CD4-positive, alpha-beta memory T cell (primary cell): ENCODE measurements at places on chromosomes 12 and 14. TPM values are rescaled to one million over a fixed set of nuclear protein-coding genes. Genes with fewer than 3 reads are reported as not detected.

DNA sequence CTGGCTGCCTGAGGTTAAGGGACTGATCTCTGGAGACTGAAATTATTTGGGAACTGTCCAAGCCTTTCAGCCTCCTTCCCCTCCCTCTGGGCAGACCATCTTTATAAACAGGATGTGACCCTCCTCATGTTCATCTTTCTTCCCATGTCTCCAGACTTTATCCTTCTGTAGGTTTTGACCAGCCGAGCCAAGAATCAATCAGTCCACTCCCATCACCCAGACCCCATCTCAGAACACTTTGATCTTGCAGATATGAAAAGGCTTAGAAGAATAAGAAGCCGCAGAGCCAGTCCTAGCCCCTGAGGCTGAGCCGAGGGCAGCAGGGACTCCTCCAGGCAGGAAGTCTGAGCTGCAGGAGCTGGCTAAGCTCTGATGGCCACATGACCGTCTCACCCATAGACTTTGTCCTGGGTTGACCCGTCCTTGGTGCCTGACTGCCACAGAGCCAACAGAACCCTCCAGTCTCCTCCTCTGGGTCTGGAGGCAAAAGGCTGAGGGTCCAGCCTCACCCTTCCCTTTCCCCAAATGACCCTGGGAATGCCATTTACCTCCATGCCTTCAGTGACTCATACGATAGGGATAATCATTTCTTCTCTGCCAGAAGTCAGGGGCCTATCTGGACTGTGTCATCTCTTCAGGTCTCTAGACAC, 1.6 kb downstream of the KRT71 start:
- no peak for DNase-seq

The TFCP2 gene
- total RNA-seq = 36.4 TPM

The PARP11 gene
- 39.9 TPM for total RNA-seq

The IL22 gene
- total RNA-seq = not detected

DNA sequence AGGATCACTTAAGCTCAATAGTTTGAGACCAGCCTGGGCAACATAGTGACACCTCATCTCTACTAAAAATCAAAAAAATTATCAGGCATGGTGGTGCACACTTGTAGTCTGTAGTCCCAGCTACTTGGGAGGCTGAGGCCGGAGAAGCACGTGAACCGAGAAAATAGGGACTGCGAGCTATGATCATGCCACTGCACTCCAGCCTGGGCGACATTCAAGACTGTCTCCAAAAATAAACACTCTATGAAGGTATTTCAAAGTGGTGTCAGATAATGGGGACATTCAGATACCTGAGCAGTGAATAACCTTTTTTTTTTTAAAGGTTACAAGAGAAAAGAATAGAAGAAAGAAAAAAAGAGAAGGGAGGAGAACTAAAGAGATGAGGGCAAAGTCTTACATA, 98.1 kb downstream of the MED13L start:
- DNase-seq = no peak

DNA sequence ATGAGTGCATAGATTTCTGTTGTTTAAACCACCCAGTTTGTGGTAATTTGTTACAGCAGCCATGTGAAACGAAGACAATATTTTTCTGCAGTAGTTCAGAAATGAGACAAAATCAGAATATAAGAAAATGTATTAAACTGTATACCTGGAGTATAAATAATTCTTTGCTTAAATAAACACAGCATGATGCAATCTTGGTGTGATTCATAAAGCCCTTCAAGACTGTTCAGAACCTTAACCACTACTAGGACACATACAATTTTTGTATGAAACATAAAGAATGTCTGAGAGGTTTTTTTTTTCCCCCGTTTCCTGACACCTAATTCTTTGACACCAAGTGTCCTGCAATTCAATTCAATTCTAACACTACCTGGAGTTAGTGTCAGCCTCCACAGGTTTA, 10.5 kb downstream of the C12orf75 start:
- no peak for DNase-seq

The SERPINA12 gene
- not detected for total RNA-seq

DNA sequence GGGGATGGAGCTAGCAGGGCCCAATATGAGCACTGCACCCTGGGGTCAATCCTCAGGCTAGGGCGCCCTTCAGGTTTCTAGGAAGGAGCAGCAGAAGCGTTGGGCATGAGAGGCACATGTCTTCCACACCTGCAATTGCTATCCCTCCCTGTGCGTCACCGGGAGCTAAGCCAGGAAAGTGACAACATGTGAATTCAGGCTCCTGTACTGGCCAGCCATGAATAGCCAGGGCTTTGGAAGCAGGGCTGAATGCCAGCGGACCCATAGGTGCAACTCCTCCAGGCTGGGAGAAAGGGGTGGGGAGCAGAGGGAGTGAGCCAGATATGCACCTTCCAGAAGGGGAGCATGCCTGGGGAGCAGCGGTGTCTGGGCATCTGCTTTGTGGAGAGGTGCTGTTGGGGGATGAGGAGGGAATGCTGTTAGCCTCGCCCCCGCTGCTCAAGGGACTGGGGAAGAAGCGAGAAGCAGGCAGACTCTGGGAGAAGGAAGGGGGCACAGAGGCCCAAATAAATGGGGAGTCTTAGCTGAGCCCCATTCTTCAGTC, 6.1 kb downstream of the HOXC5 start:
- DNase-seq = no peak

GRCh38 chr14:85573406-85573805, 43.5 kb downstream of the FLRT2 start:
- DNase-seq = no peak

GRCh38 chr14:41859336-41859735, 252.7 kb downstream of the LRFN5 start:
- no peak for DNase-seq

- no peak for DNase-seq
Observed at GRCh38 chr14:60650373-60650961, 1.2 kb upstream of the SIX1 start.

The LRTM2 gene
- total RNA-seq = not detected

- DNase-seq = no peak
Observed at GRCh38 chr14:104731320-104732294, 7.6 kb downstream of the ADSS1 start.

DNA sequence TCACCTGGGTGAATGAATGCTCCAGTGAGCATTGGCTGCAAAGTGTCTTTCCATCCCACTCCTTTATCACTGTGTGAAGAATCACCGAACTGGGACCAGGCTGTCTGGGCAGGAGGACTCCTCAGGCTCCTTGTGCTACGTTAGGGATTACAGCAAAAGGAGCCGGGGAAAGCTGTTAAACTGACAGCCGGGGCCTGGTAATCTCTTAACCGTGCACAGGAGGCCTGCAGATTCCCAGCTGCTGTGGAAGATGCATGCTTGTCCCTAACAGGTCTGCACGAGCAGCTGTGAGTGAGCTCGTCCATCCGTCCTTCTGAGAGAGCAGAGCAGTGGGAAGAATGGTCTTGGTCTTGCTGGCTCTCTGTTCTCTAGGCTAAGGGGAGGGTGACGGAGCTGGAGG, 231.5 kb downstream of the AACS start:
- no peak for DNase-seq

DNA sequence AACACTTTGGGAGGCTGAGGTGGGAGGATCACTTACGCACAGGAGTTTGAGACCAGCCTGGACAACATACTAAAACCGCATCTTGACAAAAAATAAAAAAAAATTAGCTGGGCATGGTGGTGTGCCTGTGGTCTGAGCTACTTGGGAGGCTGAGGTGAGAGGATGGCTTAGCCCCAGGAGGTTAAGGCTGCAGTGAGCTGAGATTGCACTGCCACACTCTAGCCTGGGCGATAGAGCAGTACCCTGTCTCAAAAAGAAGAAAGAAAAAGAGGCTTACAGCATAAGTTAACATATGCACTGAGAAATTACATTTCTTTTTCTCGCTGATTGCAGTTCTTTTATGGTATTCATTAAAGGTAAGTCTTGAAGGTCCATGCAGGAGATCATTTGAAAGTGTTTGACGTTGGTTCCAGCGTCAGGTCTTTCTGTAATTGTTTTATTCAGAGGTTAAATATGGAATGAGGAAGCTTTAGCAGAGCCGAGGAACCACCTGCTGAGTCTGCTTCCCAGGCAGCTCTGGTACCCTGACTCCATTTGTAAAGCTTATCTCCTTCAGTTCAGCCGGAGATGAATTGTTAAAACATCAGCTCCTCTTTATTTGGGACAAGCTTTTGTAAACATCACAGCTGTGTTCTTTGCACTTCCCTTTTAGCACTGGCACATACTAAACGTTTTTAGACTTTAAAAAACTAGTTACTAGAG, 18.5 kb downstream of the SFSWAP start:
- DNase-seq = no peak

The MSRB3 gene
- total RNA-seq = not detected

The CHGA gene
- total RNA-seq = not detected

DNA sequence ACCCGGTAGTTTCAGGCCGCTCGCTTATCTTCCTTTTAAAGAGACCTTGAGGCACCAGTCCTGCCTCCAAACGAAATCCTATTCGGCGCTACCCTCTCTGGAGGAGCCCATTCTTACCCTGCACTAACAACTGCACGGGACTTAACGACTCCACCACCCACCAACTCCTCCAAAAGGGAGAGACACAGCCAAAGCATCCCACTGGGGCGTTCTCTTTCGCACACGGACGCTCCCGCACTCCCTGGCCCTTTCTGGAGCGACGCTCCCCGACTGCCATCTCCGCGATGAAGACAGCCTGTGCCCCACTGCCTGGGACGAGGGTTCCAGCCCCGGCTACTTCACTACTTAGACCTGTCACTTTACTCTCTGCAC, 650 bp downstream of the GALC start:
- no peak for DNase-seq

DNA sequence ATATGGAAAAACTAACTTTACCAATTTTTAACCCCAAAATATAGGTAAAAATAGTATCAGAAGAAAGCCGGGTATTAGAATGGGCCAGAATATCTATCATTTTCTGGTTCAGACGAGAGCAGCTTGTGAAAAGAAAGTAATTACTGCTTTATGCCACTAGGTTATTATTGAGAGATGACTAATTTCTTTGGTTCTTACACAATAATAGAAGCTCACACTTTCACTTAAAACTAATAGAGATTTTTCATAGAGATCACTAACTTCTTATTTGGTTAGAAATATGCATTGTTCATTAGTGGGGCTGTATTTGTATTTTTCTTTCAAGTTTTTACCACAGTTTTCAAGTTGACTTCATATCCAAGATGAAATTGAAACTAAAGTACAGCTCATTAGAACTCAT, 1241.2 kb upstream of the FLRT2 start:
- DNase-seq = no peak

The DUSP16 gene
- total RNA-seq = 122 TPM

GRCh38 chr12:99004799-99005466, 359.8 kb downstream of the APAF1 start:
- DNase-seq = no peak

The ETFBKMT gene
- total RNA-seq = 1.5 TPM

GRCh38 chr14:64817631-64818030, 62.1 kb downstream of the SPTB start:
- no peak for DNase-seq

The LBHD2 gene
- not detected for total RNA-seq

- no peak for DNase-seq
Observed at GRCh38 chr12:56995201-56995929, 11.0 kb downstream of the ZBTB39 start.

DNA sequence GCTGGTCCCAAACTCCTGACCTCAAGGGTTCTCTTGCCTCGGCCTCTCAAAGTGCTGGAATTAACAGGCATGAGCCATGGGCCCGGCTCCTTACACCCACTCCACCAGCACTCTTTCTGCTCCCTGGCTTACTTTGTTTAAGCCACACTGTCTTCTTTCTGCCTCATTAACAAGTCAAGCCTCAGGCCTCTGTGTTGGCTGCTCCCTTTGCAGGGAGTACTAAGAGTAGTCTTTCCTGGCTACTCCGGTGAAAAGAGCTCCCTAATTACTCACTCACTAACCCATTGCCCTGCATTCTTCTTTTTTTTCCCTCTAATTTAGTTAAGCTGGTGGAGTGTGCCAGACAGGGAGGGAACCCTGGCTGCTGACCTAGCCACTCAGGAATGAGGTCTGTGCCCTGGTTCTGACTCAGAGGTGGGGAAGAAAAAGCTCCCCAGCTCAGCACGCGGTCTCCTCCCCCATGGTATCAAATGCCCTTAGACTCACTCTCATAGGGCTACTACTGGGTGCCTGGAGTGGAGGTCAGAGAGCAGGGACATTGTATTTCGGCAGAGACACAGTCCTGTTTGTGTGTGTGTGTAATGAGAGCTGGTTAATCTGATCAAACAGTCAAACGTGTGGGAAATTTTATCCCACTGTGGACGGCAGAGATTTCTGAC, 19.8 kb downstream of the GALNT6 start:
- no peak for DNase-seq

DNA sequence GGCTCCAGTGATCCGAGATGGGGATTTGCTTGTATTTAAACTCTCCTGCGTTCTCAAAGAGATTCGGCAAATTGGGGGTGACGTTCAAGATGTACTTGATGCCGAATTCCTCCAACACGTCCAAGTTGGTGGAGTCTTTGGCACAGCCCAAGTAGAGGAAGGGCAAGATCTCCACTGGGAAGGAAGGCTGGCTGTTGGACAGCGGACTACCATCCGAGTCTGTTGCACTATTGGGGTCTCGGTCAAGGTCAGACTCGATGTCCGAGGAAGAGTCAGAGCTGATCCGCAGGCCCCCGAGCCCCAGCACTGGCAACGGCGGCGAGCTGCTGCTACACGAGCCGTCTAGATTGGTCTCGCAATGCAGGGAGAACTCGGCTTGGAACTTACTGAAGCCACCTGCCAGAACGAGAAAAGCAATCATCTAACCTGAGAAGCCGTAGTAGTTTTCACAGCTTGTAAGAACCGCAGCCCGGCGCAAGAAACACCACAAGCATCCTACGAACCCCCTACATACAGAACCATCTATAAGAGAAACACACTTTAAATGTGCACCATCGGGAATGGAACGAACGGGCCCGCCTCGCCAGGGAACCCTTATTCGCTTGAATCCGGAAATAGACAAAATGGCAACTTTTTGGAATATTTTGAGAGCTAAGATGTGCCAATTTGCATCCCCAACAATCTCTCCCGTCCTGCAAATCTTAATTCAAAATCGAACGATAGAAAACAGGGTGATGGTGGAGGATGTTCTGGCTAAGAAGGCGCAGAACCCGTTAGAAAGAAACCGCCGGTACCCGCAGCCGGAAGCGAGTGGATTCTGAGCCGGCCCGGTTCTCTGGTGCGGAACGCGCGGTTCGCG, 1.4 kb downstream of the DUSP6 start:
- DNase-seq = peak; percentile 17

The PTPRB gene
- not detected for total RNA-seq

GRCh38 chr12:34386016-34386415, 363.7 kb downstream of the ALG10 start:
- peak; percentile 28 for DNase-seq

The FOXN4 gene
- total RNA-seq = not detected

- DNase-seq = no peak
Observed at GRCh38 chr14:24840204-24840893, 206.4 kb upstream of the GZMB start.

DNA sequence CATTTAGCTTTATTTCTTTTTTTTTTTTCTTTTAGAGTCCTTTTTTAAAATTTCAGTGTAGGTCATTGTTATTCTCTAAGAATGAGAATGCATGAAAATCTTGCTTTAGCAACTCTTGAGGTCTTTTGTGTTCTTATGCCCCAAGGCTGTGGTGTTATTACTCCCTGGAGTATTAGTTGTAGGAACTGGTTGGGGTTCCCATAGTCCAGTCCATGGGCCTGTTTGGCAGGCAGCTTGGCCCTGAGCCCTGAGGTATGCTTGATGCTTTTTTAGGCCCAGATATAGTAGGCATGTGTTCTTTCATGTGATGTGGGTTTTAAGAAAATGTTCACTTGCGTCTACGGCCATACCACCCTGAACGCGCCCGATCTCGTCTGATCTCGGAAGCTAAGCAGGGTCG, 1.6 kb downstream of the FAM234B start:
- no peak for DNase-seq

The NIN gene
- total RNA-seq = 102 TPM
